ENCODE measurements at places on chromosomes 6 and 20.

GRCh38 chr6:24565196-24565595, 70.4 kb downstream of the ALDH5A1 start:
- DNase-seq: no peak
- no peaks in the 10 kb centered on the region for H3K36me3 ChIP-seq
- H3K27ac ChIP-seq: no peak overlapping the region

- no peaks in the 10 kb centered on the region for H3K4me1 ChIP-seq
- H3K4me3 ChIP-seq: peak overlapping the region; percentile 48
- no peaks in the 10 kb centered on the region for H3K36me3 ChIP-seq
- no peak overlapping the region for H3K27ac ChIP-seq
- no peak for DNase-seq
These were observed 145.1 kb upstream of the ZNF184 start for GRCh38 chr6:27617700-27618689.

DNA sequence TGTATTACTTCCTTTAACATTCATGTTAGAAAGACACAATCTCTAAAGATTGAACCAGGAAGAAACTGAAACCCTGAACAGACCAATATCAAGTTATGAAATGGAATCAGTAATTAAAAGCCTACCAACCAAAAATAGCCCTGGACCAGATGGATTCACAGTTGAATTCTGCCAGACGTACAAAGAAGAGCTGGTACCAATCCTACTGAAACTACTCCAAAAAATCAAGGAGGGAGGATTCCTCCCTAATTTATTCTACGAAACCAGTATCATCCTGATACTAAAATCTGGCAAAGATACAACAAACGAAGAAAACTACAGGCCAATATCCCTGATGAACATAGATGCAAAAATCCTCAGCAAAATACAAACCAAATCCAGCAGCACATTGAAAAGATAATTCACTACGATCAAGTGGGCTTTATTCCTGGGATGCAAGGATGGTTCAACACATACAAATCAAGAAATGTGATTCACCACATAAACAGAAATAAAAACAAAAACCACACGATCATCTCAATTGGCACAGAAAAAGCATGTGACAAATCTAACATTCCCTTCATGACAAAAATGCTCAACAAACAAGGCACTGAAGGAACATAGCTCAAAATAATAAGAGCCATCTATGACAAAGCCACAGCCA, 15.0 kb downstream of the CDK19 start:
- no peaks in the 10 kb centered on the region for H3K36me3 ChIP-seq
- H3K4me3 ChIP-seq: no peak overlapping the region
- H3K27me3 ChIP-seq: no peaks in the 10 kb centered on the region
- no peaks in the 10 kb centered on the region for H3K4me1 ChIP-seq

DNA sequence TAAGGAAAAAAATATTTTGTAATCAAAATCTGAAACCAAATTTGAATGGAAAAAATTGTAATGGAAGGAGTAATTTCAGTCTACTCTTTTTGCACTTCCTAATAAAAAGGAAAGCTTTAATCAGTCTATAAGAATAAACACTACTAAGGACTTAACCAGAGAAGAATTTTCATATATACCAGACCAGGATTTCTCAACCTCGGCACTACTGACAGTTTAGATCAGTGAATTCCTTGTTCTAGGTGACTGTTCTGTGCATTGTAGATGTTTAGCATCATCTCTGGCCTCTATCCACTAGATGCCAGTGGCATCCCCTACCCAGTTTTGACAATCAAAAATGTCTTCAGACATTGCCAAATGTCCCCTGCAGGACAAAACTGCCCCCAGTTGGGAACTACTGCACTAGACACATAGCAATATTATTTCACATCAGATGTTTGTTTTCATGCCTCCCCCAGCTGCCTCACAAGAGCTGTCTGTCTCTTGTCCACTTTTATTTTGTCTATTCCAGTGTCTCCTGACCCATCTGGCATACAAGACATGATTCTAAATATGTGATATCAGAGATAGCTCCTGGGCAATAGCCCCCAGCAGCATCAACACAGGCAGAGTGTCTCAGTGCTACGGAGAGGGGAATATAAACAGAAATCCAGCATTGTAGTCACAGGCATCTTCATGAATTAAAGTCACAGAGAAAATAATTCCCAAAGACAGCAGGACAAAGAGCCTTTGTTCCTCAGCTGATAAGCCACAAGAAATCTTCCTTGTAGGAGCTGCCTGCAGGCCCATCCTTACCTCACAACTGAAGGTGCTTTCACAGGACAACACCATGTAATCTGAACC, 27.0 kb downstream of the DNAAF9 start:
- H3K4me3 ChIP-seq: no peak overlapping the region
- H3K4me1 ChIP-seq: no peaks in the 10 kb centered on the region
- DNase-seq: no peak
- no peaks in the 10 kb centered on the region for H3K27me3 ChIP-seq
- no peak overlapping the region for H3K27ac ChIP-seq

GRCh38 chr6:156448579-156448978, 328.6 kb upstream of the ARID1B start:
- no peak overlapping the region for H3K4me3 ChIP-seq
- H3K27me3 ChIP-seq: no peaks in the 10 kb centered on the region
- no peaks in the 10 kb centered on the region for H3K4me1 ChIP-seq
- no peak for DNase-seq
- H3K27ac ChIP-seq: no peak overlapping the region

DNA sequence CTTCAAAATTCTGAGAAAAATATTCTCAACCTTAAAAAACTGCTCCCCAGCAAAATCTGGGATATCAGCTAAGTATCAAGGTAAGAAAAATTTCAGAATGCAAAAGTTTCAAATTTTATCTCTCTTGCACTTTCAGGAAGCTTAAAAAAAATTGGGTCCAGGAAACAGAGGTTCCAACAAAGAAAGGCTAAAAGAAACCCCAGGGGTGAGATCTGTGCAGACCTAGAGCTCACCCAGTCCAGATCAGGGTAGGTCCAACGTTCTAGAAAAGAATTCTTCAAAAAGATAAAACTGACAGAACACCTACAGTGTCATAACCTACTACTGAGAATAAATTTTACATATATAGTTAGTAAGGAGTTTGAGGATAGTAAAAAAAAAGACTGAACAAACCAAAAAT, 23.5 kb downstream of the ILRUN start:
- peaks cover 5% of the 10 kb centered on the region for H3K4me1 ChIP-seq
- DNase-seq: no peak
- H3K36me3 ChIP-seq: no peaks in the 10 kb centered on the region
- no peaks in the 10 kb centered on the region for H3K27me3 ChIP-seq

DNA sequence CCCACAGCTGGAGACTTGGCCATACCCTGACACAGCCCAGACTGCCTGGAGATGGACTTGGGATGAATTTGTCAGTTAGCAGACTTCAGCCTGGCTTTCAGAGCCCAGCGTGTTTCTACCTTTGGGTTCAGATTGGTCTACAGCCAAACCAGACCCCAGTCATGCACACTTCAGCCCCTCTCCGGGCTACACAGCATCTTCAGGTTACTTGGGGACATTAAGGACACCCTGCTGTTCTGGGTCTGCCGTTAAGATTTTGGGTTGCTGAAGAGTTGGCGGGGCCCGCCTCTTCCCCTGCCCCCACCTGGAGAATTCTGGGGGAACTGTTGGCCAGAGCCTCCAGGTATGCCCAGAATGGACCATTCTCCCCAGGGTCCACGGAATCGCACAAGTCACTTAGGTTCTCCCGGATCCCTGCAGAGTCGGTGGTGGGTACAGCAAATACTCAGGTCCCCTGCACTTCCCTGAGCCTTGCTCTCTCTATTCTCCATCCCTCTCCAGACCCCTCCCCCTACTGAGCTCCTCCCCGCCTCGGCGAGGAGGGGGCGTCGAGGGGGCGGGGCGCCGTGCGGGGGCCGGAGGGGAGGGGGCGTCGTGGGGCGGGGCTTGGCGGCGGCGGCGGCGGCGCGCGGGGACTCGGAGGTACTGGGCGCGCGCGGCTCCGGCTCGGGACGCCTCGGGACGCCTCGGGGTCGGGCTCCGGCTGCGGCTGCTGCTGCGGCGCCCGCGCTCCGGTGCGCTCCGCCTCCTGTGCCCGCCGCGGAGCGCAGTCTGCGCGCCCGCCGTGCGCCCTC, at the start of gene PTK7:
Gene PTK7, plus strand, starts transcription at position 645 of the 794 bp plus-strand sequence. CDS start 175 bp downstream, outside the sequence.
- DNase-seq: peak; percentile 56
- peak within 1 kb of the TSS; percentile 85 for H3K4me3 ChIP-seq

DNA sequence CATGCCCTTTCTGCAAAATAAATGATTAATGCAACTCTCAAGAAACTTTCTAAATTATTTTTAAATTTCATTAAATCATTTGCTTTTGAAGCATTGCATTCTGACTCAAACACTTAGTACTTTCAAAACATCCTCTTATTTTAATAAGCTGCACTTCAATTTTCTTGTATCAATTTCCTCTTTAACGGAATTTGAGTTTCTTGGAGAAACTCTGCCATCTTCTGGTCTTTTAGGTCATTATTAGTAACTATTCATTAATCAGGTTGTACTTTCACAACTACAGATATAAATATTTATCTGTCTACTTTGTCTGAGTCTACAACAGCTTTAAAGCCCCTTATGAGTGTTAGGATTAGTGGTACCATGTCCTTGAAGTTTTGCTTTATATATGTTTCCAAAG, 30.2 kb downstream of the TMX4 start:
- H3K4me1 ChIP-seq: no peaks in the 10 kb centered on the region
- H3K36me3 ChIP-seq: no peaks in the 10 kb centered on the region
- no peak overlapping the region for H3K27ac ChIP-seq
- no peak for DNase-seq

- H3K4me3 ChIP-seq: no peak overlapping the region
- no peaks in the 10 kb centered on the region for H3K4me1 ChIP-seq
- no peaks in the 10 kb centered on the region for H3K27me3 ChIP-seq
- no peak overlapping the region for H3K27ac ChIP-seq
These were observed 82.8 kb downstream of the MLIP start for GRCh38 chr6:54194067-54194466.

GRCh38 chr6:44569931-44570385, 182.5 kb downstream of the CDC5L start:
- H3K27me3 ChIP-seq: no peaks in the 10 kb centered on the region
- no peaks in the 10 kb centered on the region for H3K36me3 ChIP-seq
- no peaks in the 10 kb centered on the region for H3K4me1 ChIP-seq
- DNase-seq: peak; percentile 32

- no peaks in the 10 kb centered on the region for H3K27me3 ChIP-seq
- H3K4me3 ChIP-seq: no peak overlapping the region
- H3K36me3 ChIP-seq: no peaks in the 10 kb centered on the region
- no peak overlapping the region for H3K27ac ChIP-seq
- DNase-seq: no peak
- no peaks in the 10 kb centered on the region for H3K4me1 ChIP-seq
These were observed 1.2 kb upstream of the FABP7 start for GRCh38 chr6:122778302-122778701.

- H3K4me3 ChIP-seq: no peak overlapping the region
- no peak for DNase-seq
- no peaks in the 10 kb centered on the region for H3K27me3 ChIP-seq
- no peak overlapping the region for H3K27ac ChIP-seq
- no peaks in the 10 kb centered on the region for H3K36me3 ChIP-seq
These were observed 20.9 kb downstream of the GPR63 start for GRCh38 chr6:96816301-96816817.

DNA sequence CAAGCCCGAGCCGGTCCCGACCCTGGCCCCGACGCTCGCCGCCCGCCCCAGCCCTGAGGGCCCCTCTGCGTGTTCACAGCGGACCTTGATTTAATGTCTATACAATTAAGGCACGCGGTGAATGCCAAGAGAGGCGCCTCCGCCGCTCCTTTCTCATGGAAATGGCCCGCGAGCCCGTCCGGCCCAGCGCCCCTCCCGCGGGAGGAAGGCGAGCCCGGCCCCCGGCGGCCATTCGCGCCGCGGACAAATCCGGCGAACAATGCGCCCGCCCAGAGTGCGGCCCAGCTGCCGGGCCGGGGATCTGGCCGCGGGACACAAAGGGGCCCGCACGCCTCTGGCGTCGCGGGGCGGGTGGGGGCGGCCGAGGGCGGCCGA, 37.5 kb downstream of the YTHDF1 start:
- H3K27ac ChIP-seq: no peak overlapping the region
- H3K27me3 ChIP-seq: peaks cover 19% of the 10 kb centered on the region
- H3K4me3 ChIP-seq: peak overlapping the region; percentile 30
- peaks cover 15% of the 10 kb centered on the region for H3K4me1 ChIP-seq

DNA sequence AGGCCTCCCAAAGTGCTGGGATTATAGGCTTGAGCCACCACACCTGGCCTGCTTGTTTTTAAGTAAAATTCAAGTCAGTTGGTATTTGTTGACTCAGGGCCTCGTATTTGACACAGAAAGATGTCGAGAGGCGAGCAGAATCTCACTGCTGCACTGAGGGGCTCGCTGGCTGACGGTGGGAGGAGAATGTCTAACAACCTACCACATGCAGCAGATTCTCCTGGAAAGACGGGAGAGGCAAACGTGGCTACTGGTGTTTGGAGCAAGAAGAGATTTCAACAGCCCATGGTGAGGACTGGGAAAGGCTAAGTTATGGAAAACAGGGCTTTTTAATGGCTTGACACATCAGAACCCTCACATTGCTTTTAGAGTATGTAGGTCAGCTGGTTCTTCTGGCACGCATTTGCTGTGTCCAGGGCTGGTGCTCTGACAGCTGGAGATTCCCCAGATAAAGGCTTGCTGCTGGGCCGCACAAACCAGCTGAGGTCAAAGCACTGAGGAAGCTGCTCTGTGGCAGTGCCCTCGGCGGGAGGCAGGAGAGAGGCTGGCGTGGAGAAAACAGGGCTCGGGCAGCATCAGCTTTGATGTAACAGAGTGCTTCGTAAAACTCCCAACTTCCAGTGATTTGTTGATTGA, 84.2 kb upstream of the FRMD1 start:
- H3K27ac ChIP-seq: no peak overlapping the region
- peaks cover 3% of the 10 kb centered on the region for H3K4me1 ChIP-seq
- DNase-seq: no peak
- H3K27me3 ChIP-seq: no peaks in the 10 kb centered on the region
- H3K4me3 ChIP-seq: no peak overlapping the region
- no peaks in the 10 kb centered on the region for H3K36me3 ChIP-seq

GRCh38 chr6:63724721-63725120, 89.1 kb downstream of the PHF3 start:
- no peak overlapping the region for H3K27ac ChIP-seq
- no peaks in the 10 kb centered on the region for H3K36me3 ChIP-seq
- no peak for DNase-seq
- no peaks in the 10 kb centered on the region for H3K4me1 ChIP-seq
- no peaks in the 10 kb centered on the region for H3K27me3 ChIP-seq

DNA sequence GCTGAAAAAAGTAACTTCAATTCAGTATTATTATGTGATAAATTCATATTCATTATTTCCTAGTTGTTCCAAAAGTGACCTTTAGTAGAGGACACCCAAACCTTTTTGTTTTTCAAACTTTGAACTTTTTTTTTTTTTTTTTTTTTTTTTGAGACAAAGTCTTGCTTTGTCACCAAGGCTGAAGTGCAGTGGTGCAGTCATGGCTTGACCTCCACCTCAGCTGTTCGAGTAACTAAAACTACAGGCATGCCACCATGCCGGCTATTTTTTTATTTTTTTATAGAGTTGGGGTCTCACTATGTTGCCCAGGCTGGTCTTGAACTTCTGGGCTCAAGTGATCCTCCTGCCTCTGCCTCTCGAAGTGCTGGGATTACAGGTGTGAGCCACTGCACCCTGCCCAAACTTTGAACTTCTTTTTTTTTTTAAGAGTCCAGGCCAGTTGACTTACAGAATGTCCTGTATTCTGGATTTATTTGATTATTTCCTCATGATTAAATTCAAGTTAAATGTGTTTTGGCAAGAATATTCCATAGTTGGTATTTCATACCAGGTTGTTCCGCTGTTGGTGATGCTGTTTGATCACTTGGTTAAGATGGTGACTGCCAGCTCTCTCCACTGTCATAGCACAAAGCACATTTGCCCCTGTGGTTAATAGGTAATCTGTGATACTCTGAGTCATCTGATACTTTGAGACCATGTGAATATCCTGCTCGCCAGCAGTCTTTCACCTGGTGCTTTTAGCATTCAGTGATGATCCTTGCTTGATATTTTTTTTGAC, 48.0 kb downstream of the VAPB start:
- H3K4me1 ChIP-seq: no peaks in the 10 kb centered on the region
- H3K27ac ChIP-seq: no peak overlapping the region
- no peak for DNase-seq
- H3K4me3 ChIP-seq: no peak overlapping the region
- no peaks in the 10 kb centered on the region for H3K27me3 ChIP-seq

Measured in breast epithelium (tissue), 4 donors.